CD8-positive, alpha-beta memory T cell (primary cell): ENCODE measurements at places on chromosomes 11 and 22.

DNA sequence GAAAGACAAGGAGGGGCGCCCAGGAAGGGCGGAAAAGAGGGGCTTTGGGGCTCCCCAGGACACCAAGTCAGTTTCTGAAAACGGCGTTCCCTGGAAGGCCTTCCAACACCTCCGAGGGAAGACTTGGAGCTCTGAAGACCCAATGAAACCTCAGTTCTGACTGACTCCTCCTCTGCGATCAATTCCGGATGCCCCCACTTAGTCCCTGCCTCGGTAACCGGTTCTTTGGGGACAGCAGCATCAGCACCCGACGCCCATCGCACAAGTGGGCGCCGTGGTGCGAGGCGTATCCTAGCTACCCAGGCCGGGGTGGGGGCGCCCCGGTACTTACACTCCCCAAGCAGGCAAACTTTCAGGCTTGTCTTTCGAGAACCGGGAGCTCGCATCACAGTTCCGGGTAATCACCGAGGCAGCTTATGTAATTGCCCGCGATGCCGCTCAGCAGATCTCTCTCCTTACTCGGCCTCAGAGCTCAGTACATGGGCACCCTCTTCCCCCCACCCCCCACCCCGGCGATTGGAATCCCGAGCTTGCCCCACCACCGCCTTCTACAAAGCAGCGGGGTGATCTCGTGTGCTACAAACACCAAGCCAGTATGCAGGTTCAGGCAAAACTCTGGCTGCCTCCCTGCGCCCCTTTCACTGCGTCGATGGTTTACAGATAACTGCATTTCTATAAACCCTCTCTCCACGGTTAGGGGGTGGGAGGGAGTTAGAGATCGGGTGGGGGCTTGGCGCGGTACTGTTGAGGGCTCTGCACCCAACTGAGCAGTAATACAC lies 2.0 kb downstream of the TENM4 start:
- no peak overlapping the region for H3K27ac ChIP-seq
- peaks cover 20% of the 10 kb centered on the region for H3K27me3 ChIP-seq
- H3K4me3 ChIP-seq, result no peak overlapping the region

- H3K4me3 ChIP-seq, result no peak overlapping the region
- no peaks in the 10 kb centered on the region for H3K36me3 ChIP-seq
- no peak overlapping the region for H3K27ac ChIP-seq
- H3K4me1 ChIP-seq, result peaks cover 4% of the 10 kb centered on the region
Observed at GRCh38 chr11:62340269-62340901, 3.1 kb downstream of the ASRGL1 start.

- H3K4me3 ChIP-seq, result no peak overlapping the region
- H3K4me1 ChIP-seq, result no peaks in the 10 kb centered on the region
- peaks cover 5% of the 10 kb centered on the region for H3K27me3 ChIP-seq
- H3K36me3 ChIP-seq, result no peaks in the 10 kb centered on the region
Observed at GRCh38 chr11:120391292-120391691, 55.1 kb downstream of the ARHGEF12 start.

DNA sequence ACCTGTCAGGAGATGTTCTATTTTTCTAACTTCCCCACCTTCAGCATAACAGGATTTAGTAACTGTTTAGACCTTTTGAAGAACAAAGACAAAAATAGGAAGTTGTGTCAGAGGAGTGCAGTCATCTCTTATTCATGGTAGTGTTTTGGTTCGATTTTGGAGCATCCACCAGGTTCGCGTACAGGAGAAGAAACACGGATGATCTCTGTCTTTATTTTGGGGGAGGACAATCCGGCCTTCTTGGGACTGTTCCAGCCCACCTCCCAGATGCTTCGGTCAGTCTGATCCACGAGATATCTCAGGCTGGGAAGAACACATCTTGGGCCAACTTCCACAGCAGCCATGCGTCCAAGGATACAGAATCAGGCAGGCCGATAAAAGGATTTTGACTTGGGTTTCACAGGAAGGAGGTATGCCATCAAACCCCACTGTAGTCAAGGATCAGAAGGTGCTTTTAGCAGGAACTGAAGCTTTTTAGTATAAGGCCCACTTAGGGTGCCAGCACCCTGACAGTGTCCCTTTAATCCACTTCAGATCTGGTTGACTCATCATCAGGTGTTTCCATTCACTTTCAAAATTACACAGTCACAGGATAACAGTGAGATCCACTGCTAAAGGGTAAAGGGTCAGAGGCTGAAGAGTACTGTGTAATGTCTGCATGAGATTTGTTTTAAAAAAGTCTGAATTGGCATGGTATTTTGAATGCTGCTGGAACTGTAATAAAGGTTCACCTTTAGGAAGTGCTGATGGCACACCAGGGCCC lies 16.5 kb downstream of the PATZ1 start:
- no peak overlapping the region for H3K27ac ChIP-seq
- DNase-seq, result no peak
- H3K36me3 ChIP-seq, result peaks cover 72% of the 10 kb centered on the region
- H3K27me3 ChIP-seq, result no peaks in the 10 kb centered on the region

DNA sequence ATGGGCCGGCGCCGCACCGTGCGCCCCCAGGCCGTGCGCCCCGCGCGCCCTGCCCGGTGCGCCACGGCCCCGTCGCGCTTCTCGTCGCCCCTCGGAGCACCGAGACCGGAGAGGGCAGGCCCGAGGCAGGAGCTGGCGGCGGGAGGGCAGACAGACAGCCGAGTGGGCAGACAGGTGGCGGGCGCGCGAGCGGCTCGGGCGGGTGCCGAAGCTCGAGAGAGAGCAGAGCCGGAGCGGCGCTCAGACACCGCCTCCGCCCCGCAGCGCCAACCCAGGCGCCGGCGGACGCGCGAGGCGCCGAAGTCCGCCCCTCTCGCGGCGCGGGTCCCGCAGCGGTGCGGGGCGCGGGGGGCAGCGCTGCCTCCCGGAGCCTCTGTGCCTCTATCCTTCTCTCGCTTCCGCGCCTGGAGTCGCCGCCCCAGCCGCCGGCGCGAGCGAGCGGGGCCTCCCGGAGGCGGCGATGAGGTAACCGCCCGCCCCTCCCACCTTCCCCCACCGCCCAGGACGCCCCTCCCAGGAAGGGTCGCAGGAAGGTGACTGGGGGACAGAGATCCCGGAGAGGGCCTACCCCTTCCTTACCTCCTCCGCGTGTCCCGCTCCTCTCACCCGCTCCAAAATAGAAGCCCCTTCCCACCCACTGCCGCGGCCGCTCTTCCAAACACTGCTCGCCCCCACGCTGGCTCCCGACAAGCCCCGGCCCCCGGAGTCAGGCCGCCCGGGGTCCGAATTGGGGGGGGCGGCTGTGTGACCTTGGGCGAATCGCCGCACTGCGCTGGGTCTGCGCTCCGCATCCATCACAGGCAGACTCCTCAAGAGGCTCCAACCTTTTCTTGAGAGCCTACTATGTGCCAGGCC lies at the start of gene RASL10A:
TSS of gene RASL10A (minus strand) at position 412 of the 855 bp plus-strand sequence. CDS start 451 bp downstream, outside the sequence.
- no peaks in the 10 kb centered on the region for H3K36me3 ChIP-seq
- H3K27me3 ChIP-seq, result peaks cover 18% of the 10 kb centered on the region
- H3K4me1 ChIP-seq, result peaks cover 11% of the 10 kb centered on the region
- no peak for DNase-seq
- no peak within 1 kb of the TSS for H3K27ac ChIP-seq
- no peak within 1 kb of the TSS for H3K4me3 ChIP-seq

DNA sequence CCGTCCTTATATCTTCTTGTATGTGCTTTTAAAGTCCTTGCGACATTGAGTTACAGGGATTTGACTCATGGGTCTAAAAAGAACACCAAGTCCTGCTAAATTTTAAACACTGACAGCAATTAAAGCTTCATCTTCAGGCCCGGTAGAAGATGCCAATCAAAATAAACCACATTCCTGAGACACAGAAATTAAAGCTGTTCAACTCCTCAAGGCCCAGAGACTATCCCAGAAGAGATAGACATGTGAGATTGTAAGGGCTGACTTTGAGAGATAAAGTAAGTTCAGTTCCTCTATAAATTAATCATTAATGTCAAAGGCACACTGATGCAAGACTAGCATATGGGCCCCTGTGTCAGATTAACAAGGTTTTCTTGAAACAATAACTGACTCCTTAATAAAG lies 49.8 kb downstream of the OSBPL5 start:
- peaks cover 4% of the 10 kb centered on the region for H3K4me1 ChIP-seq
- no peaks in the 10 kb centered on the region for H3K27me3 ChIP-seq
- H3K4me3 ChIP-seq, result no peak overlapping the region
- no peak for DNase-seq
- H3K36me3 ChIP-seq, result no peaks in the 10 kb centered on the region
